Endodermal cell (in vitro differentiated cells): ENCODE measurements at places on chromosomes 4 and X. TPM values are rescaled to one million over a fixed set of nuclear protein-coding genes. Genes with fewer than 3 reads are reported as not detected.

The NOX1 gene
- not detected in 2 replicates for total RNA-seq

The FAT1 gene
- 56.6 and 66.6 TPM in 2 replicates for total RNA-seq

The SMARCA1 gene
- 142 and 146 TPM in 2 replicates for total RNA-seq

The HDX gene
- 2.8 to 7.2 TPM (median 7.2 TPM) in 3 replicates for total RNA-seq

DNA sequence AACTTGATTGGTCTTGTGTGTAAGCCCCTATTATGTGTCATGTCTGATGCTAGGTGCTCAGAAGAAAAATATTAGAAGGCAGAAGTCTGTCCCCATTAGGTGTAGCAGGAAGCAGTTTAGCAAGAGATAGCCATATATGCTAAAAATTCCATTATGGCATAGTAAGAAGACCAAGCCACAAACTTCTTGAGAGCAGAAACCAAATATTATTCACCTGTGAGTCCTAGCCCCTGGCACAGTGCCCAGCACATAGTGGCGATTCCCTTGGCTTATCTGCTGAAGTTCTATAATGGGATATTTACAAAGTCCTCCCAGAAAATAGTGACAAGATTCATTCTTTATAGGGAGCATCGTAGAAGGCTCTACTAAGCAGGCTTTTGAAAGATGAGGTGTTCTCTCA lies 174.4 kb downstream of the RAB28 start:
- DNase-seq: no peak
- H3K4me3 ChIP-seq: no peak overlapping the region
- H3K36me3 ChIP-seq: no peaks in the 10 kb centered on the region
- no peaks in the 10 kb centered on the region for H3K4me1 ChIP-seq
- H3K27ac ChIP-seq: no peak overlapping the region
